ENCODE measurements at places on chromosomes 12 and 14.
A peak's percentile ranks its signal among the peaks of the same experiment; 100 is the strongest.

DNA sequence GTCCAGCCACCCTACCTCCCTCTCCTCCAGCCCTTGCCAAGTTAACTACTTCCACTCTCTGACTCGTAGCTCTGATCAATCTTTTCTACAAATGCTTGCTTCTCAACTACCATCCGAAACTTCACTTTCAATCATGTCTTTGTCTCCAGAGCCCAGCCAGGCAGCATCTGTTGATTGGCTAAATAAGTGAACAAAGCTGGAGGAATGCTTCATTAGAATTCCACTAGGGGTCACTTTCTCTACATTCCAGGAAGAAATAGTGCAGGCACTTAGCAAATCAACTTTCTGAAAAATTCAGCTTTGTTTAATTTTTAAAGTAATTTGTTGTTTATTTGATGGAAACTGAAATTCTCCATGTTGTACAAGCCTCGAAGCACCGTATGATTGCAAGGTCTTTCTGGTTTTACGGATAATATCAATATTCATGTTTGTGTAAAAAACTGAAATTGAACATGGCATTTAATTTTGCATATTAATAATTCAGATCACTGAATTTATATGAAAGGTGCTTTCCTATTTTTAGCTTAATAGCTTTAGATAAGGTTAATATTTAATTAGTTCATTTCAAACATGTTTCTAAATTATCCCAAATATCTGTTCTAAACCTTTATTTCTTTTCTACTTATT, 32.4 kb upstream of the HELB start:
- DNase-seq: no peak

DNA sequence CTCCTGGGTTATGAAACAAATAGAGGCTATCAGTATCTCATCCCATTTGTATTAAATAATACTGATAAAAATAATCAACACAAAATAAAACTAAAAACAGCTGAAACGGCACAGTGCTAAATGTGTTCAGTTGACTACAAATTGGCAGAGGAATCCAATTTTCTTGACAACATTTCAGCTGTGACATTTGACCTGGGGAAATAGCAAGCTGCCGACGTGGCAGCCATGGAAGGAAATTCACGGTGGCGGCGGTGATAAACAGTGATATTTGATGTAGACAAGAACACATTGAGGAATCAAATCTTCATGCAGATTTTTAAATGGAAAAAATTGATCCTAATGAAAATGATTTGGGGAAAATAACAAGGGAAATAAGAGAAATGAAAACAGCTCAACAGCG, 159.1 kb upstream of the RTL1 start:
- DNase-seq: no peak

- no peak for DNase-seq
Measured at GRCh38 chr12:108911915-108912314, 32.0 kb downstream of the DAO start.

GRCh38 chr14:28584951-28585350, 181.6 kb upstream of the FOXG1 start:
- DNase-seq: no peak

DNA sequence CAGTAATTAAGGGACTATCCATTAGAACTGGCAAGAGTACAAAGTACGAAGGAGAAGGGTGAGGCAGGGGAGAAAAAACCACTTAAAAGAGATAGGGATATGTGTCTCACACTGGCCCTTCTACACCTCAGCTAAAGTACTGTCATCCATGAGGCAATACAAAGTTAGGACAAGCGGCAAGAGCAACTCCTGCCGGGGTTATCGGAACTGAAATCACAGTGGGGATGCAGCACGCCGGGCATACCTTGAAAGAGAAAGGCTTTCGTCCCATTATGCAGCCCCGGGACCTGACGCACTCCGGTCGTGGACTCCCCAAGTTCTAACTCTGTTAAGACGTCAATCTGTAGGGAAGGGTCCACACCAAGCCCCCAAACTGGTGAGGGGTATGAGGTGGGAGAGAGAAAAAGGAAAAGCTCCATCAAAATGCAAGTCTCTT, 1.1 kb downstream of the NELL2 start:
- DNase-seq: no peak

DNA sequence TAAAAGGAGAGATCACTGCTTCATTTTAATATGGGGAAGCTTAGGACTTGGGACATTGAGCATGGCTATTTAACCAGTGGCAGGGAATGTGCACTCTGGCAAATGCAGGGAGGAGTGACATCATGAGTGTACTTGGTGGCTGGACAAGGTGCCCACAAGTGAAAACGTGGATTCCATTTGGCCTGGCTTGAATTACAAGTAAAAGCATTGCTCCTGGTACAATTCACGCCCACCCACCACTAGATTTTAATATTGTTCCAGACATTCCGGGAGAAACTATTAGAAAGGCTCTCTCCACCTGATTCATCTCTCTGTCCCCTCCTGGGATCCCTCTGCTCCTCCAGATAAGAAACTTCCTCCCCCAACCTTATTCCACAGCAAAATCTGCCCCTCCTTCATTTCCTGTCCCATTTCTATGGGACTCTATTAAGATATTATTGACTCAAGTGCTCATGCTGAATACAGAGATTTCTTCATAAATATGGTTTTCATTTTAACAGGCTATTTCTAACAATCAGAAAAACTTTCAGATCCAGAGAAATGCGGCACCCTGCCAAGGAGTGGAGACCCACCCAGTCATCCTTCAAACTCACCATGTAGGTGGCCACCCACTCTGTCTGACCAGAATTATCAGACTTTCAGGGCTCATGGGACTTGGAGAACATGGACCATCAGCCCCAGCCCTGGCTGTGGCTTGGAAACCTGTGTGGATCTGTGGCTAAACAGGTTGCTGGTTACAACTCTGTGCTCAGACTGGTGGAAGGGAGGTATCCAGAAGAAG, 43.2 kb downstream of the SSPN start:
- DNase-seq: no peak

DNA sequence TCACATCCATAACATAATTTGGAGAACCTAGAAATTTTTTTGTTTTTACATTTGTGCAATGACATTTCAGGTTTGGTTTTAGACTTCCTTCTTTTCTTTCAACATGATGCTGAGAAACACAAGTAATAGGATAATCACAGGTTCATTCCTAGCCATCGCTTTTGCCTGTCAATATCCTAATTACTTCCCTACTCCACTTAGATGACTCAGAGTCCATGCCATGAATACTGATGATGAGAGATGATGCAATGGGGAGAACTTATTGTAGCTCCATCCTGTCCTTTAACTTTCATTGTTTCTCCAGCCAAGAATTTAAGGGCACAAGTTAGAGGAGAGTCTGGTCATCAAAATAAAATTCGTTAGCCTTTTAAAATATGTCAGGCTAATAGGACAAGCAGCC, 101.3 kb downstream of the PTPRO start:
- no peak for DNase-seq

DNA sequence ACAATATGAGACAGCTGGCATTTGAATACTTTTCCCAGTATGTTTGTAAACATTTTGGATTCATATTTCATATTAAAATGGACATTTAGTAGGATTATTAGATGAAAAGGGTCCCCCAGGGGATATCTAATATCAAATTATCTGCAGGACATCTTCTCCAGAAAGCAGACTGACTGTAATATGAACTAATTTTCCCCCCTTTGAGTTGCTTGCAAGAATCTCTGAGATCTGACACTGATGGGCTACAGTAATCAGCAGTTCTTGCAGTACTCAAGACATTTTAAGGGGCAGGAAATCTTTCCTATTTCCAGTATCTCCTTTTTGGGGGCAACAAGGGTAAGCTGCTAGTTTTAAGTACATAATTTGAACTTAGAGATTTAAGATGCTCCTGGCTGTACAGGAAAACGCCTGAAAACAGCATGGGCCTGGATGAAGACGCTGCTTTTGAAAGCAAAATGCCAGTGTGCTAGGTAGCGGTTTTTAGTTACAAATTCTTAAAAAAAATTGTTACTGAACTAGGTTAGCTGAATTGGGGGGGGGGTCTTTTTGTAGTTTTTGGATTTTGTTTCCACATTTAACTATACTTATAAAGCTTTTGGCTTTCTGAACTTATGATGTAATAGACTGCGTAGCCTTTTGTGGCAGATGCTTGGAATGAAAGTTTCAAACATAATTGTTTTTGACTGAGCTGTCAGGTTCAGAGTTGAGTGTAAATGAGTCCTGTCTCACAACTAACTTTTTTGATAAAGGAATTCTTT, 2.2 kb downstream of the FRMD6 start:
- no peak for DNase-seq

DNA sequence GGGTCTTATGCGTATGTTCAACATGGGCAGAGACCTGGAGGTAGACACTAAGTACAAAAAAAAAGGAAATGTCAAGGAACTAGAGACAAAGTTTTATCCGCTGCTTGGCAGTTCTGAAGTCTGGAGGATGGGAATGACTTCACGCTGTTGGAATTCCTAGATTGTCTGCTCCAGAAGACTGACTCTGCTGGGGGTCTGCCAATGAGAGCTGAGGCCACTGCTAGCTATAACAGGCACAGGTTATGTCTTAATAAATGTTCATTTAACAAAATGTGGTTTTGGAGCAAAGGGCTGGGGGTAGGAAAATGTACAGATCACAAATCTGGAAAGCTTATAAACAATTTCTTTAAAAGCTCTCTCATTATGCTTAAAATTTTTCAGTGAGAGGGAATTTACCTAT, 5.9 kb downstream of the RNASE8 start:
- DNase-seq: no peak

- peak; percentile 53 for DNase-seq
Measured at GRCh38 chr12:124564971-124565491, 2.4 kb downstream of the NCOR2 start.

DNA sequence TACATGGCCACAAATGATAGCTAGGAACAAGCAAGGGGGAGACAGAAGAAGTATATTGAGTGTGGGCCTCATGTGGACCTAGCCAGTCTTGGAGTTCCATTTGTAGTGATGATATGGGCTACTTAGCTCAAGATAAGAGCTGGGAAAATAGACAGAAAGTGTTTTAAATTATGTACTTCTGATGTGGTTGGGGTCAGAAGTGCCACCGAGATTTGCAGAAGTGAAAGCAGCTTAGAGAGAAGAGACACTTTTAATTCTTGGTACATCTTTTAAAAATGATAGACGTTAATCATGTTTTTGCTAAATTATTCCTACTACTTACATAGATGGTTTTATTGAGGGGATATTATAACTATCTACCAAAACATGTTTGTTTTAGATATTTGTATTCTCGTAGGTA, 198.3 kb upstream of the PDZRN4 start:
- no peak for DNase-seq

DNA sequence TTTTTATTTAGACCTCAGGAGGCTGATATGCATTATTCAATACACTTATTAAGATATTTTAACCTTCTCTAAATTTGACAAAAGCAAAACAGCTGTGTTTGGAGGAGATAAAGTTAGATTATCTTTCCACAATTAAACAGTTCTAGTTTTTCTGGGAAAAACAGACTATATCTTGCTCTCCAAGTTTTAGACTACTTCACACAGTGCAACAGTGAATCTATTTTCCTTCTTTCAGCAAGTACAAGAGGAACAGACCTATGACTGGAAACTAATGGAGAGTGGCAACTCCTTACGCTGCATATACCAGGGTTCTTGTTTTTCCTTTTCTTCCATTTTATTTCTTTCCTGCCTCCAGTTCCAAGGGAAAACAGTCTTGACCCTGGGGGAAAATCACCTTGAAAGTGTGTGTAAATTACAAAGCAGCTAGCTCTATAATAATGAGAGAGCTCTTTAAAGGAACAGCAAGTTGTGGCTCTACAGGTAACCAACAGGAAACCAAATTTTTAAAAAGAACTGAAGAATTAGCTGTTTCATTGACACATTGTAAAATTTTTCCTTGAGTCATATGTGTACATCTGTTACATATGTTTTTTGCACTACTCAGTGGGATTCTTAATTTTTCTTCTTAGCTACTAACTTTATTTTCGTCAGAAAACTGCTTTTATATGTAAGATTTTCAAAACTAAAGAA, 27.4 kb downstream of the DNM1L start:
- no peak for DNase-seq

GRCh38 chr14:63996625-63997220, 143.9 kb downstream of the SYNE2 start:
- no peak for DNase-seq

DNA sequence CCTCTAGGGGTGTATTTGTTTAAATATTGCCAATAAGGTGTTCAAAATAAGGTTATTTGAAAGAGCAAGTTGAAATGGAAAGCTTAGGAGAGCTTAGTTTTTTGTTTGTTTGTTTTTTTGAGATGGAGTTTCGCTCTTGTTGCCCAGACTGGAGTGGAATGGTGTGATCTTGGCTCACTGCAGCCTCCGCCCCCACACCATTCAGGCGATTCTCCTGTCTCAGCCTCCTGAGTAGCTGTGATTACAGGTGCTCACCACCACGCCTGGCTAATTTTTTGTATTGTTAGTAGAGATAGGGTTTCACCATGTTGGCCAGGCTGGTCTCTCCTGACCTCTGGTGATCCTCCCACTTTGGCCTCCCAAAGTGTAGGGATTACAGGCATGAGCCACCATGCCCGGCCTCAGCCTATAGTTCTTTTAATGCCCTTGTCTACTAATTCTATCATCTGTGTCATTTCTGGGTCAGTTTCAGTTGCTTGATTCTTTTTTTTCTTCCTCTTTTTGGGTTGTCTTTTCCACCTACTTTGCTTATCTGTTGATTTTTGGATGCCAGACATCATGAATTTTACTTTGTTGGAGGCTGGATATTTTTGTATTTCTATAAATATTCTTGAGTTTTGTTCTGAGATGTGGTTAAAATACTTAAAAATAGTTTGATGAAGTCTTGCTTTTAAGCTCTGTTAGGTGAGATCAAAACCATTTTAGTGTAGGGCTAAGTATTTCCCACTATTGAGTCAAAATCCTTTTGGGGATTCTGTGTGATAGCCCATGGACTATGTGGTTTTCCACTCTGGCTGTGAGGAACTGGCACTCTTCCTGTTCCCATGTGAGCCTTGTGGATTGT, 18.7 kb downstream of the RCOR1 start:
- no peak for DNase-seq

- DNase-seq: no peak
Measured at GRCh38 chr12:58566599-58566998, 353.7 kb downstream of the LRIG3 start.

- no peak for DNase-seq
Measured at GRCh38 chr14:92954933-92955332, 32.0 kb downstream of the CHGA start.

DNA sequence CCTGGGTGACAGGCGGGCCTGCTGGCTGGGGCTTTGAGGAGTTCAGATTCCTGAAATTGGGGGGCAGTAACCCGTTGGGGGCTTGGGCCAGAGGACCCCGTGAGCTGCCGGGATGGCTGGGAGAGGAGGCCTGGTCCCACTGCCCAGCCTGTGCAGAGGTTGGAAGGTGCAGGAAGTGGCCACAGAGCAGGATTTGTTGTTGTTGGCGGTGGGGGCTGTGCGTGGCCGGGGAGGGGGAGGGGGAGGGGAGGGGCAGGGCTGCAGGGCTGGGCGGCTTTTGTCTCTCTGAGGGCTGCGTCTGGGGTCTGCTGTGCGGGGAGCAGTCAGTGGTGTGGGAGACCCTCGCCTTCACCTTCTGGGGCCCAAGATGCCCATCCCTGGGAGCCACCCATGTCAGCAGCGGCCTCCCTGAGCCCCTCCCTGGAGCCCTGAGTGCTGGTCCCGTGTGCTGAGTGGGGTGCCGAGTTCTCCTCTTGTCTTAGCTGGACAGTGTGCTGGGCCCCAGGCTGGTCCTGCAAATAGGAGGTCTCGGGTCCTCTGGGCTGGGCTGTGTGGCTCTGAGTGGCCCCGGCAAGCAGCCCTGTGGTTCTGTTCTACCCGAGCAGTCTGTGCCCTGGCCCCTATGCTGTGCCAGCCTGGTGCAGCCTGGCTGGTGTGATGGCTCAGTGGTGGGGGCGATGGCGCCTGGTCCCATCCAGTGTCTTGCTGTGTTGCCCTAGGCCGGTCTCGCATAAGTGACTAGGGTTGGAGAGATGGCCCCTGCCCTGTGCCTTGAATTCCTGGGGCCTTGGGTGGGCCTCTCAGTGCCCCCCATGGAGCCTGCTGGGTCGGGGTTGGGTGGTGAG, 10.3 kb downstream of the KIF26A start:
- no peak for DNase-seq
